ENCODE measurements at places on chromosomes 7 and 10.

DNA sequence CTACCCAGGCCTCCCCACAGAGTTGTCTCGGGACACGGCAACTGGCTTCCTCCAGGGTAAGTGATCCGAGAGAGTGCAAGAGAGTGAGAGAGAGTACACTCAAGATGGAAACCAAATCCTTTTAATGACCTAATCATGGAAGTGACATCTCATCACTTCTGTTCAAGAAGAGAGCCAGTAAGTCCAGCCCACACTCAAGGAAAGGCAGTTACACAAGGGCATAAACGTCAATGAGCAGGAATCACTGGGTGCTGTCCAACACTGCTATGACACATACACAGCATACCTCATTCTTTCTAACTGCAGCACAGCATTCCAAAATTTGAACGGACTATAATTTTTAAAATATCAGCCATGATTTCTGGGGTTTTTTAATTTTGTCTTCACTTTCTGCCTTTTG is 29.3 kb upstream of the OSBPL3 start:
- peak; percentile 91 for DNase-seq

DNA sequence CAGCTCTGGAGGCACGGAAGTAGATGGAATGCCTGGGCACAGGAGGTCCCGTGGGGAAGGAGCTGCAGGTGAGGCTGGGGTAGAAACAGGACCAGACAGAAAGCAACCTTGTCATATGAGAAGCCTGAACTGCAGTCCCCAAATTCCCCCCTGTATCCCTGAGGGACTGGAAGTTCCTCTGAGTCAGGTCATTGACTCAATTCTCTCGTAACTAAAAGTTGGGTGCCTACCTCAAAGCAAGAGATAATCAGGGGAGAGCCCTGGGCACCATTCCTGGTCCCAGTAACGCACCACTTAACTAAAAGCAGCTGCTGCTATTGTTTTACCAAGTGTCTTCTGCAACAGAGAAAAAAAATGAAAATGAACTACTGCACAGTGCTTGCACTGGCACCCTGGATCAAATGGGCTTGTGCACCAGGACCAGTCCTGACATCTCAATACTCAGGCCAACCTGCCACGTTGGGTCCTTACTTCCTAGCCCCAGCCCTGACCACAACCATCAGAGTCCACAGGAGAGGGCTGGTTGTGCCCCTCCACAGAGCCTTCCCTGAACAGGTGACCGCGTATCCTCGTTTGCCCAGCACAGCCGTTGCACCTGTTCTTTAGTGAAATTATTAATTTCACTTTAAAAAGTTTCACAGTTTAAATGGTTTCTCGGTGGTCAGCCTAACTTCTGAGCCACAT is 79.3 kb downstream of the GRID1 start:
- no peak for DNase-seq

- DNase-seq: no peak
Observed at GRCh38 chr7:134949171-134949570, 37.1 kb upstream of the AGBL3 start.

GRCh38 chr10:74056050-74056818 is 58.3 kb downstream of the VCL start:
- DNase-seq: peak; percentile 73

GRCh38 chr10:26628395-26628794 is 69.1 kb upstream of the PDSS1 start:
- DNase-seq: no peak

GRCh38 chr10:27680691-27681605 is 64.7 kb downstream of the MKX start:
- no peak for DNase-seq

DNA sequence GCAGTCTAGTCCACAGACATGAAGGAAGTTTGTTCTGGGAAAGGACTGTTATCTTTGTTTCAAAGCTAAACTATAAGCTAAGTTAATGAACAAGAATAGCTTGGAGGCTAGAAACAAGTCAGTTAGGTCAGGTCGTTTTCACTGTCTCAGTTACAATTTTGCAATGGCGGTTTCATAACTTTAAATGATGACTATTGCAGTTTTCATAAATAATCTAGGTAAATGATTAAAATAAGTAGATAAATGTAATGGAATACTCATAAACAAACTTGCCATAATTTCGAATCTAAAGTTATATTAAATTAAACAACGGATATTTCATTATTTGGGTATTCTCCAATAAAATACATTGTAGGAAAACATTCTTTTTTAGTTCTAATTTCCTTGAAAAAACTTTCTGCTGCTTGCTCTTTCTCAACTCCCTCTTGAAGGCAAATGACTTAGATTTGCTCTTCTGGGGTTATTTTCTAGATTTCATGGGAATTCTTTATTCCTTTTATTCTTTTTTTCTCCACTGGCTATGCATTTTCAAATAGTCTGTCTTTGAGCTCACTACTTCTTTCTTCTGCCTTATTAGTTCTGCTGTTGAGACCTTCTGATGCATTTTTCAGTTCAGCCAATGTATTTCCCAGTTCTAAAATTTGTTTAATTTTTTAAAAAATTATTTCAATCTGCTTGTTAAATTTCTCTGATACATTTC is 103.8 kb upstream of the APBB1IP start:
- DNase-seq: no peak

GRCh38 chr10:56596257-56596656 is 235.2 kb upstream of the ZWINT start:
- DNase-seq: no peak

- DNase-seq: no peak
Observed at GRCh38 chr7:35691827-35692307, 3.1 kb downstream of the HERPUD2 start.

GRCh38 chr7:112996331-112996871 is 90.2 kb downstream of the GPR85 start:
- no peak for DNase-seq

DNA sequence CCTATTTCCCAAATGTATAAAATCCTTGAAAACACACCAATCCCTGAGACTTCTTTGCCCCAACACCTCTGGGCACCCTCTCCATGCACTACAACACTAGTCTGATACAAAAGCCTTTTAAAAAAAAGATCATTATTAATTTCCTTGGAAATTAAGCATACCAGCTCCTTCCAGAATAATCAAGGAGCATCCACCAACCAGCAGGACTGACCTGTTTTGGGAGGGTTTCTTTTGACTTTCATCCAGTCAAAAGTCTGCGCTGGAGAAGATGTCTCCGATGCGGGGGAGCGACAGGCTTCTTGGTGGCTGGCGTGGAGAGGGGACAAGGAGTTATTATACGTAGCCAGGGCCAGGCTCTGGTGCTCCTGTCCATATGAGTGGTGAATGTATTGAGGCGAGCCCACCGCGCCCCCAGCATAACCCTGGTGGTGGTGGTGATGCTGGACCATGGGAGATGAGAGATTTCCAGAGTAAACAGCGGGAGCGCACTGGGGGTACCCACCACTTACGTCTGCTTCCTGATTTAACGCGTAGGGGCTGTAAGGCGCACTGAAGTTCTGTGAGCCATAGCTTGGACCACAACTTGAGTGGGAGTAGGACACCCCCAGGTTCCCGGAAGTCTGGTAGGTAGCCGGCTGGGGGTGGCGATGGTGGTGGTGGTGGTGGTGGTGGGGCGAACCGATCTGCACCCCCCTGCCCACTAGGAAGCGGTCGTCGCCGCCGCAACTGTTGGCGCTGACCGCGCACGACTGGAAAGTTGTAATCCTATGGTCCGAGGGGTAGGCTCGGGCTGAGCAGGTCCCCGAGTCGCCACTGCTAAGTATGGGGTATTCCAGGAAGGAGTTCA is 527 bp downstream of the HOXA1 start:
- no peak for DNase-seq

DNA sequence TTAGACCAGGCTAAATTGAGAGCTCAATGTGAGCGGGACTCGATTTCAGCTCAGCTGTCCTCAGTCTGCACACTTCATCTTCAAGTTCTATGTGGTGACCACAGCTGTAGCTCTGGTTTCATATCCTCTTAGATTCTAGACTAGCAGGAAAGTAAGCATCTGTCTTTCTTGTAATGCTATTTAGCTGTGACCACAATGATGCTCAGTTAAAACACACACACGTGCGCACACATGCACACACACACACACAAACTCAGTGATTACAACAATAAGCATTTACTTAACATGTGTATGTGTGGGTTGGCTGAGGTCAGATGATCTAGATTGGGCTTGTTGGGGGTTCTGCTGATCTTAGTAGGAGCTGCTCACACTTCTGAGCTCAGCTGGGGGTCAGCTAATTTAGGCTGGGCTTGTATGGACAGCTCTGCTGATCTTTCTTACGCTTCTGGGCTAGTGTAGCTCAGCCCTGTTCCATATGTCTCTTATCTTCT is 82.5 kb downstream of the ZNF365 start:
- DNase-seq: no peak

GRCh38 chr7:72080341-72080766 is 331.8 kb downstream of the CALN1 start:
- DNase-seq: no peak

DNA sequence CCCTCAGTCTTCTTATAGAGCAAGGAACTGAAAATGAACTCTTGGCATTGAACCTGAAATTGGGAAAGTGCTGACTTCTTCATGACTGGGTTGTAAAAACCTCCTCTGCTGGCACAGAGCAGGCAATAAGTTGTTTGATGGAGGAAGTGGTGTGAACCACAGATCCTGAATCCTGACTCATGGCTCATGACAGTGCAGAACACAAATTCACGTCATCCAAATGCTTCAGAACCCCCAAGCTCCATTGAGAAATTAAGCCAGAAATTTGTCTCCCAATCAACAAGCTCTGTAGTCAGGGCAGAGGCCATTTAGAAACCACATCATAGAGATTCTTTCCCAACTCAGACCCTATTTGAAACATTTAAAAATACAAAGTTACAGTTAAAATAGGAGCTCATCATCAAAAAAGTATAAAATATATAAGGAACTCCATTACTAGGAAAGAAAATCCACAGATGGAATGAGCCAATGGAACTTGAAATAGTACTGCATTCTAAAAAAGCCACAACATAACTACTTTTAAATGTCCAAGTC is 10.3 kb upstream of the STK17A start:
- peak; percentile 100 for DNase-seq

DNA sequence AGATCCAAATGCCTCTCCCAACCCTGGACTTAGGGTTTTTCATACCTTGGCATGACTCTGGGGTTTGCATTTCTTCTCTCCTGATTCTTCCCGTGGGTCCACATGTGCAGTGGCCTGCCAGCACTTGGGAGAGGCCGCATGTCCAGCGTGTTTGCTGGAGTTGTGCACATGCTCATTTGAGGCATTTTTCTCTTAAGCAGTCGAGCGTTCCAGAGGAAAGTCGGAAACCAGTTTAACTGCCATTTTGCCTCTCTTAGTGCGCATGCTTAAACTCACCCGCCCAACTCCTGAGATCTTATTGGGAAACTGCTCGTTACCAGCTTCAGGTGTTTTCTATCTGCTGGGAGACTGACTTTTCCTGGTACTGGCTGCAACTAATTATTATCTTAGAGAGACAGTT is 888.4 kb upstream of the PHF14 start:
- DNase-seq: no peak

- no peak for DNase-seq
Observed at GRCh38 chr10:69359148-69359547, 57.6 kb downstream of the TACR2 start.

DNA sequence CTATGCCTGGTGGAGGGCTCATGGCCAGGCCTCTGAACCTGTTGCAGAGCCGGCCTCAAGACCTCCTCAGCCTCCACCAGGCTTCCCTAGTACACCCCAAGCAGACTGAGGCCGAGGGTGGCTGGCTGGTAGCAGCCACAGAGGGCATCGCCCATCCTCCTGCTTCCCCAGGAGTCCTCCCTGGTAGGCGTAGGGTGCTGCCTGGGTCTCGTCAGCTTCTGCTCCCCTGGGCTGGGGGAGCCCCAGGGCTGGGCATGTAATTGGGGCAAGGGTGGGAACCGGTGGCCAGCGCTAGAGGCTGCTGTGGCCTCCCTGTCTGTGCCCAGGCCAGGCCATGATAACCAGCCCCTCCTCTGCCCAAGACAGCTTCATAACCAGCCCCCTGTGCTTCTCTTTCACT is 32.6 kb downstream of the TBATA start:
- no peak for DNase-seq

GRCh38 chr7:112233048-112233697 is 26.7 kb downstream of the ZNF277 start:
- DNase-seq: no peak

GRCh38 chr7:18962031-18962430 is 155.4 kb downstream of the TWIST1 start:
- DNase-seq: peak; percentile 4

DNA sequence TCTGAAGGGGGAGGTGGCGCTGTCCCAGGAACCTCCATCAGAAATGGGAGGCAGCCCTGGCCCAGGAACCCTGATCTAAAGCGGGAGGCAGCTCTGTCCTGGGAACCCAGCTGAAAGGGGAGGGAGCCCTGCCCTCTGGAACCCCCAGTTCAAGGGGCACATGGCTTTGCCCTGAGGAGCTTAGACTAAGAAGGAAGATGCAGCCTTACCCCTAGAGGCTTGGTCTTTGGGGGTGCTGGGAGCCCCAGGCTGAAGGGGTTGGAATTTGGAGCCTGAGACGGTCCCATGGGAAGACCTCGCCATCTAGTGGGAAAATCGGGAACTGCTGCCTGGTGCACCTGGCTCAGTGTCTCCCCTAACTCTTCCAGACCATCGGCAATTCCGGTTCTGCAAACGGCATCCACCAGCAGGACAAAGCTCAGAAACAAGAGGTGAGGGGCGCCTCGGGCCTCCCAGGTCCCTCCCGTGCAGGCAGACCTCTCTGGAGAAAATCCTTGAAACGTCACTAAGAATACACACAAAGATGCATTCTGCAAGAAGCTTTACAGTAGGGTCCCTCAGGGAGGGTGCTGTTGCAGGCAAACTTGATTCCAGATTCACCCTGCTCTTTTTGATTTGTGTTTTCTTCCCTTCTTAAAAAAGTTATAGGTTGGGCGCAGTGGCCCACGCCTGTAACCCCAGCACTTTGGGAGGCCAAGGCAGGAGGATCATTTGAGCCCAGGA is 52.4 kb upstream of the GTF2IRD1 start:
- DNase-seq: peak; percentile 26

DNA sequence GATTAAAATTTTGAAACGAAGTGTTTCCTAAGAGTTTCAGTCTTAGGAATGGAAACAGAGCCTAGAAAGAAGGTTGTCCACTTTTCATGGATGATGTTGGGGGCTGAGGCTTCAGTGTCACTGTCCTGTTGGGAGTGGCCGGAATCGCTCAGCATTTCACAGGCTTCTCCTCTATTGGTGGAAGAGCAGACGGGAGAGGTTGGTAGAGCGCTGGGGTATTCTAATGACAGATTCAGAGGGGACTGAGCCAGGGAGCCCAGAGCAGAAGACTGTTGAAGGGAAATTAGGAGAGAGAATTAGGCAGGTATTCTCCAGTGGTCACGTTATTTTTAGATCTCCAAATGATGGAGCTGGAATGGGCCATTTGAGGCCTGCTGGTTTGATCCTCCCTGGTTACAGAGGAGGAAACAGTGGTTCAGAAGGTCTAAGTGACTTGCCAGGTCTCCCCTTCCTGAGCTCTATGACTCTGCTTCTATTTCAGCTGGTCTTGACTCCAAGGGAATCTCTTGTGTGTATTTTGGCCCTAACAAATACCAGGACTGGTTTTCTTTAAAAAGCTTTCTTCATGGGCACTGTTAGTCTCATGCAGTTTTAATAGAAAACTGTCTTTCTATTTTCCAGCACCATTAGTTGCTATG is 35.7 kb upstream of the EEPD1 start:
- DNase-seq: no peak

Data from HS-5 (cell line).